ENCODE measurements at places on chromosomes 16 and 17.

GRCh38 chr17:71338396-71338795 lies 782.4 kb upstream of the SOX9 start:
- DNase-seq, result no peak

GRCh38 chr17:40714473-40714872 lies 10.9 kb upstream of the KRT24 start:
- no peak for DNase-seq

- peak; percentile 56 for DNase-seq
These were observed 2.3 kb upstream of the IRX3 start for GRCh38 chr16:54288835-54289241.

GRCh38 chr16:70656712-70657263 lies 10.4 kb downstream of the IL34 start:
- peak; percentile 62 for DNase-seq

DNA sequence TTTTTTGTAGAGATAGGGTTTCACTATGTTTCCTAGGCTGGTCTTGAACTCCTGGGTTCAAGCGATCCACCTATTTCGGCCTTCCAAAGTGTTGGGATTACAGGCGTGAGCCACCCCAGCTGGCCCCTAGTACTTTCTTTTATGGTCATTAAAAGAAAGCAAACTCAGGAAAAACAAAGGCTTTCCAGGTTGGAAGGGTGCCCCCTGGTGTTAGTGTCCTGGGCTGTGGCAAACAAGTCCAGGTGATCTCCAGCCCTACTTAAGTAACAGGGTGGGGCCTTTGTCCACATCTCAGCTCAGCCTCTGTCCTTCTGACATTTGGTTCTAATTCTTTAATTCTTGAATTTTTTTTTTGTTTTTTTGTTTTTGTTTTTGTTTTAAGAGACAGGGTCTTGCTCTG lies 6.9 kb downstream of the IGFBP4 start:
- peak; percentile 80 for DNase-seq

DNA sequence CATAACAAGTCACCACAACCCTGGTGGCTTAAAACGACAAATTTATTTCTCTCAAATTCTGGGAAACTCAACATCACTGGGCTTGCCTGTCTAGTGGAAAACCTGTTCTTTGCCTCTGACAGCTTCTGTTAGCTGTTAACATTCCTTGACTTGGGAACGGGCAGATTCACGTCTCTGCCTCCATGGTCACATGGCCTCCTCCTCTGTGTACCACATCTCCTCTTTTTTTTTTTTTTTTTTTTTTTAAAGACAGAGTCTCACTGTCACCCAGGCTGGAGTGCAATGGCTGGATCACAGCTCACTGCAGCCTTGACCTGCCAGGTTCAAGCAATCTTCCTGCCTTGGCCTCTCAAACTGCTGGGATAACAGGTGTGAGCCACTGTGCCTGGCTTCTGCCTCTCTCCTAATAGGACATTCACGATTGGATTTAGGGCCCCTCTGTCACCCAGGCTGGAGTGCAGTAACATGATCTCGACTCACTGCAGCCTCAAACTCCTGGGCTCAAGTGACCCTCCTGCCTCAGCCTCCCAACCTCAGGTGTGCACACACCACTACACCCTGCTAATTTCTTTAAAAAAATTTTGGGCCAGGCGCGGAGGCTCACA lies 11.7 kb upstream of the LLGL1 start:
- DNase-seq, result no peak

DNA sequence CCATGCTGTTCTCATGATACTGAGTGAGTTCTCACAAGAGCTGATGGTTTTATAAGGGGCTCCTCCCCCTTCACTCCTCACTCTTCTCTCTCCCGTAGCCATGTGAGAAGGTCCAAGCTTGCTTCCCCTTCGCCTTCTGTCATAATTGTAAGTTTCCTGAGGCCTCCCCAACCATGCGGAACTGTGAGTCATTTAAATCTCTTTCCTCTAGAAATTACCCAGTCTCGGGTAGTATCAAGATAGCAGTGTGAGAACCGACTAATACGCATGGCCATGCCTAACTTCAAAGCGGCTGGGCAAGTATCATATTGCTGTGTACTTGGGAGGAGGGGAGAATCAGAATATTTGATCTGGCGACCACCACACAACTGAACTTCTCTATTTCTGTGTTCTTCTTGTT lies 88.3 kb downstream of the PRKCB start:
- DNase-seq, result no peak

GRCh38 chr17:40150276-40150675 lies 9.9 kb downstream of the CASC3 start:
- DNase-seq, result no peak

DNA sequence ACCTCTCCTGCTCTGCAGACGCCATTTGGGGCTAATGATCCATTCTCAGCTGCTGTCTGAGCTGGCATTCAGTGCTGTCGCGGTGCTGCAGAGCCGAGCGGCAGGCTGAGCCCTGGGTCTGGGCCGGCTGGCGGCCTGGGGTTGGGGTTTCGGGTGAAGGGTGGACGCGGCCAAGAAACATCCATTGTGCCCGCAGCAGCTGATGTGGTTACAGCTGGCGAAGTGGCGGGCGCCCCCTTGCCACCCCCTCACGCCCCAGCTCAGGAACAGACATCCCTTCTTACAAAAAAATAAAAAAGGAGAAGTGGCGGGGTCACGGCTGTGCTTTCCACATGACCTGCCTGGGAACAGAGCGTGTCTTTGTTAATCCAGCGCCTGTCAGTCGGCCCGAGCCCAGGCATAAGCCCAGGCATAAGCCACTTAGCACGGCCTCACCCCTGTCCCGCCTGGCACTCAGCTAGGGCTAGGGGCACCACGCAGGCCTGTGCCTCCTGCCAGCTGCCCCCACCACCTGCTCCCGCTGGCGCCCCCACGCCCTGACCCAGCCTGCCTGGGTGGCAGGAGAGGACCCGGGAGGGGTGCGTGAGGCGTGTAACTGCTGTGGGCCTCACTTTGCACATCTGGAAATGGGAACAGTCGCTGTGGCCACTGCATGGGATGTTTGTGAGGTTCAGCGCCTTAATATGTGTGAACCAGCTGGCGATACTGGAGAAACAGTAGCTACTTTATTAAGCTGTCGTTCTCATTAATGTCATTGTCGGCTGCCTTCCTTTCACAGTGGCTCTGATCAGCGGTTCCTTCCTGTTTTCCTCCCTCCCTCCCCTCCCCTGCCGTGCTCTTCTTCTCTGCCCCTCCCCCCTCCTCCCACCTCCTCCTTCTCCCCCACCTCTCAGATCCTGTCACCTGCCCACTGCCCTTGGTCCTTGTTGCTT lies 197.7 kb upstream of the CIBAR2 start:
- DNase-seq, result peak; percentile 86

DNA sequence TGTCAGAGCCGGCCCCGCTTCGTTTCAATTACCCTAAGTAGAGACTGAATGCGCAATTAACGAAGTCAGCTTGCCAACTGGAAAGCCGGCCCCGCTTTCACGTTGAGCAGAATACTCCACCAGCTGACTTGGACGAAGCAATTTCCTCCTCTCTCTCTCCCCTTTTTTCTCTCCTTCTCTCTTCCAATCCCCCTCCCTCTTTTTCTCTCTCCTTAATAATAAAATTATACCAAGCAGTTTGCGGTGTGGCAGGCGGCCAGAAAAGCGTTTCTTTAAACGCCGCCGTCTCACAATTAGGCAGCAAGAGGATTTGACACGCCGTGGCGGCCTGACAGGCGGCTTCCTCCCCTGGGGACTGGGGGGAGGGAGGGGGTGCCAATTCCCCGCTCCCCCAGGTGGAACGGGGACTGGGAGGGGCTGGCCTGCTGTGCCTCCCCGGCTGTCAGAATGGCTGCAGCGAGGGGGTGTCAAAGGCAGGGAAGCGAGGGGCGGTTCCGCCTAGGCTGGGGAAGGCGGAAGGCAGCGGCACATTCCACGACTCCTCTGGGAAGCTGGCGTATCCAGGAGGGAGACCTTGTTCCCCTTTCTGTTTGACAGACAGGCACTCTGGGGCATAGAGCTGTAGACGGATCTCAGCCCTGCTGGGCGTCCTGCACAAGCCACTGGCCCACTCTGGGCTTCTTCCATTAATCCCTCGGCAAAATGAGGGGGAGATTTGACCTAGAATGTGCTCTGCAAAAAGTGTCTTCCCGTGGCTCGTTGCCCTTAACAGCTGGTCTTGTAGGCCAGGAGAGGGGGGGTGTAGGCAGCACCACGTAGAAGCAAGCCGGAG lies 52.7 kb downstream of the SREBF1 start:
- peak; percentile 79 for DNase-seq

DNA sequence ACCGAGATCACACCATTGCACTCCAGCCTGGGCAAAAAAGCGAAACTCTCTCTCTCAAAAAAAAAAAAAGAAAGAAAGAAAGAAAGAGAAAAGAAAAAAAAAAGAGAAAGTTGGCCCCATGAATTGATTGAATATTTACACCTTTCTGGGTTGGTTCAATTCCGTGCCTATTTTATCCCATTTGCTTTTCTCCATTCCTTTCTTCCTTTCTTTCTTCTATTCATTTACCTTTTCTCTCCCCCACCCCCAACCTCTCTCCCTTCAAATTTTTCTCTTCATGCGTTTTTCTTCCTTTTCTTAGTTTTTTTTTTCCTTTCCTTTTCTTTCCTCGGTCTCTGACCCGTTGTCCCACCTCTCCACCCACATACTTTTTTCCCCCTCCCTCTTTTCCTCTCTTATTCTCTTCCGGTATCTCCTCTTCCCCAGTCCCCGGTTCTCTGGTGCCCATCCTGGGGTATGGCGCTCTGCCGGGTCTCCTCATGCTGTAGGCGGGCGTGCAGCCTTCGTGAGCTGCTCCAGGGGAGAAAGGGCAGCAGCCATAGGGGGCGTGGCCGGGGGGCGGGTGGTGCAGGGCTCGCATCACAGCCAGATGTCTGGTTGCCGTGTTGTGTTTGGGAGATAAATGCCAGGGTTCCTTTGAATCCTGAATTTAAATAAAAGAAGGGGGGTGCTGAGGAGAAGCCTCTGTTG lies 5.3 kb upstream of the COL1A1 start:
- DNase-seq, result peak; percentile 93

DNA sequence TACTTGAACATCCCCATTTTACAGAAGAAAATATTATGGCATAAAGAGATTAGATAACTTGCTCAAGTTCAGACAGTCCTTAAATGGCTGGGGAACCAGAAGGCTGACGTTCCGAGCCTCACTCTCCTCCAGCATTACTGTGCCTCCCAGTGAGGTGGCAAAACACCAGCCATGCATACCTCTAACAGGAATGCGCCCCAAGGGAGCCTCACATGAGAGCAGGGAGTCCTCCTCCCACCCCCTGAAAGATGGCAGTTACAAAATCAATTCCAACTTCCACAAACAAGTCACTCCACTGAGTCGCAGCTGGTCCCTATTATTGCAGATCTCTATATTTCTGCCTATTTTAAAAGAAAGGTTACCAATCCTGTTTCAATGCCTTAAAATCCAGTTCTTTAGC lies 55.5 kb downstream of the ANKFY1 start:
- DNase-seq, result no peak

DNA sequence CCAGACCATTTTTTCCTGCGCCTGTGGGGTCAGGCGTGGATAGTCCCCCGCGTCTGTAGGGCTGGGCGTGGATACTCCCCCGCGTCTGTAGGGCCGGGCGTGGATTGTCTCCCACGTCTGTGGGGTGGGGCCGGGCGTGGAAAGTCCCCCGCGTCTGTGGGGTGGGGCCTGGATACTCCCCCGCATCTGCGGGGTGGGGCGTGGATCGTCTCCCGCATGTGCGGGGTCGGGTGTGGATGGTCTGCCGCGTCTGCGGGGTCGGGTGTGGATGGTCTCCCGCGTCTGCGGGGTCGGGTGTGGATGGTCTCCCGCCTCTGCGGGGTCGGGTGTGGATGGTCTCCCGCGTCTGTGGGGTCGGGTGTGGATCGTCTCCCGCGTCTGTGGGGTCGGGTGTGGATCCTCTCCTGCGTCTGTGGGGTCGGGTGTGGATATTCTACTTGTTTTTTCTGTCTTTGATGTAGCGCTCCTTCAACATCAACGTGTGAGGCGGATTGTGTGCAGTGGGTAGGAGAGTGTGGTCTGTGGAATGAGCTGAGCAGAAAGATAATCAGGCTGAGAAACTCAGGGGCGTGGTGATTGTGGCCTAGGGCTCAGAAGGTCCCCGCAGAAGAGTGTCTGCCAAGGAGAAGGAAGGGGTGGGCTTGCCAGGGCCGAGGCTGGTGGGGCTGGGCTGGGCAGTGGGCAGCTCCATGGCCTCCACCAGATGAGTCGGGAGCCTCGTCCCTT lies 3.2 kb downstream of the GNPTG start:
- no peak for DNase-seq

DNA sequence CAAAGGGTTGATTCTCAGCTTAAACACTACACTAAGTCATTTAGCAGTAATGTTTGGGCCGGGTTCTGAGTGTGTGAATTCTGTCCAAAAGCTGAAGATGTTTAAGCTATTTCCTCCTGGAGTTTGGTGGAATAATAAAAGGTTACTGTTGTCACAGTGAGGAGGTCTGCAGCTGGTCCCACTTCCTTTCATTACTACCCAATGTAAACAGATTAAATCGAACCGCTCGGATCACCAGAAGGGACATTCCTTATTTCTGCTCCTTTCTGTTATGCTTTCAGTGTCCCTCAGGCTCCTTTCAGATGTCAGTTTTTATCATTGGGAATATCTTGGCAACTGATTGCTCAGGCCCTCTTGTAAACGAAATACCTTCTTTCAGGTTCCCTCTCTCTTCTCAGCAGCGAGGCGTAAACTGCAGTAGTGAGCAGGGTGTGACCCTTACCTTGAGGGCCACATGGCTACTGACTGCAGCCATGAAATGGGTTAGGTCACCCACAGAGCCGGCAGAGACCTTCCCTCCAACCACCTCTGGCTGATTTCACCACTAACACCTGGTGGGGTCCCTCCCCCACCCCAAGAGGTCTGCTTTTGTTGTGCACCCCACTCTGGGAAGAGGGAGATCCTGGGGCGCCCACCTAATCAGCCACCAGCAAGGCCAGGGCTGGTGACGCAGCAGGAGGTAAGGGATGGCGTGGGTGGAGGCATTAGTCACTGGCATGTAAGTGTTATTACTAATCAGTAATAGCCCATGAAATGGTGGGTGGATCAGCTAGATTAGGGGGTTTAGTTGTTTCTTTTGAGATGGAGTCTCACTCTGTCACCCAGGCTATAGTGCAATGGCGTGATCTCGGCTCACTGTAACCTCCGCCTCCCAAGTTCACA lies 117.6 kb downstream of the VPS53 start:
- DNase-seq, result no peak

- DNase-seq, result peak; percentile 83
These were observed 126.1 kb upstream of the PLCG2 start for GRCh38 chr16:81652798-81653505.

Measured in H7 (cell line).